ENCODE measurements at places on chromosomes 6 and 20.

DNA sequence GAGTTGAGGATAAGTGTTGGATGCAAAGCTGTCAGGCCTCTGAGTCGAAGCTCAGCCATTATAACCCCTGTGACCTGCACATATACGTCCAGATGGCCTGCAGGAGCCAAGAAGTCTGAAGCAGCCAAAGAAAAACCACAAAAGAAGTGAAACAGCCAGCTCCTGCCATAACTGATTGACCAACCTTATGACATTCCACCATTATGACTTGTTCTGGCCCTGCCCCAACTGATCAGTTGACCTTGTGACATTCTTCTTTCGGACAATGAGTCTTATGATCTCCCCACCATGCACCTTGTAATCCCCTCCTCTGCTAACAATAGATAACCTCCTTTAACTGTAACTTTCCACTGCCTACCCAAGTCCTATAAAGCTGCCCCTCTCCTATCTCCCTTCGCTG lies 133.7 kb upstream of the AGPAT4 start:
- DNase-seq = no peak

DNA sequence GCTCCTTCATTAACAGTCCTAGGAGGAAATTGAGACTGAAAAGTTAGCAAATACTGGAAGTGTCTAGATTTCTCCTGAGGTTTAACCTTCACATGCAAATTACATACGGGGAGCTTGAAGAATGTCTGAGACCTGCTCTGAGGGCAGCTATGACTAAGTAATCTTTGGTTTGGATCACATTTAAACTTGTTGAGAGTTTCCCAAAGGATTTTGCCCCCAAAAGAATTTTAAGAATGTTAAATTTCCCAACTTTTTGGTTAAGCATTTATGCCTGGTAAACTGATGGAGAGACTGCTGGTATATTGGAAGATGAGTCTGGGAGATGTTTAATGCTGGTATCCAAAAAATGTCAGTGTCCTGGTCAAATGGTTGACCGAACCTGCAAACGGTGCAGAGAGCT lies 97.0 kb downstream of the RREB1 start:
- DNase-seq = no peak

- DNase-seq = no peak
These were observed 5.9 kb downstream of the MAP7 start for GRCh38 chr6:136544326-136544725.

DNA sequence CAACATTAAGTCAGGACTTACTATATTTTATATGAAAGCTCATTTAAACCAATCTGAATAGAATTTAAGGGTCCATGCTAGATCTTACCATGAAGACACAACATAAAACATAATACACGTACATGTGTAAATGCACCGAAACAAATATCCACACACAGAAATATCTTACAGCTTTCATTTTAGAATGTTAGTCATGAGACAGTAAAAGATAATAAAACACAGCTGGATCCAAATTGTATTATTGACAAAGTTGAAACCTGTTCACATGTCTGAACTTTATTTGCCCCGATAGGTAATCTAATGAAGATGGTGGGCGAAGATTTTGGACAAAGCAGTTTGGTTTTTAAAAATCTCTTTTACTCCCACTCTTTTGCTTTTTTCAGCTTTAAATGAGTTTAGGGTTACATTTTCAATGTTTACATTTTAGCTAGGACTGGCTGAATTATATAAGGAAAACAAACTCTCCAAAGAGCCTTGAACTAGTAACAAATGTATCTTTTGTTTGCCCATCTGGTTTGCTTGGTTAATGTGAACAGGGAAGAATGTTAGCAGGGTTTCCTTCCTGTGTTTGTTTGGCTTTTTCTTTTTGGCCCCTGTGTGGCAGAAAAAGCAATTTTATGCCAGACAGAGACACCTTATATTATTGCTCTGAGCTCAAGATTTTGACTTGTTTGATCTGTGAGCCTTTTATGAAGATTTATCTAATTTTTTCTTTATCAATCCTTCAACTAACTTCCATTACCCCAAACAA lies 5.1 kb upstream of the TMEM181 start:
- no peak for DNase-seq

- DNase-seq = no peak
These were observed 123.2 kb downstream of the GPX5 start for GRCh38 chr6:28648878-28649375.

GRCh38 chr20:53631909-53632662 lies 38.4 kb upstream of the ZNF217 start:
- DNase-seq = no peak

DNA sequence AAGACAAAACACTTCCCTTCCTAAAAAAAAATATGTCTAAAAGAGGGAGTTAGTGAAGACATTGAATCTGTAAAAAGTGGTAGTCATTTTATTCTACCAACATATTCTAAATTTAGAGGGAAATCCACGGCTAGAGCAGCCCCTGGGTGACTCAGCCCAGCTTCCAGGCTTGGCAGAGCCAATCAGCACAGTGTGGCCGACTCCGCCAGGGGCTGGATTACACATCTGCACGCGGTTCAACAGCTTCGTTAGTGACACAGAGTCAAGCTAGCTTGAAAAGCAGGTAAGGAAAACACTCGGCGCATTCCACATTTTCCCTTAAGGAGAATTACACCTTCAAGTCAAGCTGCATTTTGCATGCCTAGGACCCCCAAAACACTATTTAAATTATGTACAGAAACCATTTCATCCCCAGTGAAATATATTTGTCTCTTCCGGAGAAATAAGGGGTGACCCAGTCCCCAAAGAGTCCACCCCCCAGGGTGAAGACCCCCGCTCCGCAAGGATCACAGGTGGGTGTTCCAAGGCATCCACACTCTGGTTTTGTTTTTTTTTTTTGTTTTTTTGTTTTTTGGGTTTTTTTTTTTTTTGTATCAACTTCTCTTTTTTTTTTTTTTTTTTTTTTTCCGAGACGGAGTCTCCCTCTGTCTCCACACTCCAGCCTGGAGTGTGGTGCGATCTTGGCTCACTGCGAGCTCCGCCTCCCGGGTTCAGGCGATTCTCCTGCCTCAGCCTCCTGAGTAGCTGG lies 58.4 kb upstream of the ARID1B start:
- no peak for DNase-seq

- DNase-seq = no peak
These were observed 773.4 kb downstream of the KIF16B start for GRCh38 chr20:15799871-15800270.

- DNase-seq = no peak
These were observed 338.3 kb upstream of the KCNQ5 start for GRCh38 chr6:72283571-72283970.

DNA sequence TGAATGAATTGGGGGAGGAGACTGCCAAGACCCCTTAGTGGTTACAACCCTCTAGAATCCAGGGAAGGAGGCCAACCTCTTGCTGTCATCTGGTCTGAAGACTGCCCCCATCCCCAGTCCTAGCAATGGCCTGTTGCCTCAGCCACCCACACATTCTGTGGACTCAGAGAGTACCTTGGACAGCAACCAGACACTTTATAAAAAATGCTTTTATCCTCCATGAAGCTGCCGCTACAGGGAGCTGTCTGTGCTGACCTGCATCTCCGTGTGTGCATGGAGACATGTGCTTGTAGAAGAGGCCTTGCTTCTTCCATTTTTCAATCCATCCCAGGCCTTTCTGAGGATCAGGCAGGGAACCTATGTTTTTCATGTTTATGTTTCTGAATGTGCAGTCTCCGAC lies 15.2 kb downstream of the CDH22 start:
- DNase-seq = no peak

GRCh38 chr6:139386404-139386803 lies 12.0 kb upstream of the CITED2 start:
- no peak for DNase-seq

- DNase-seq = no peak
These were observed 4.9 kb upstream of the BEND6 start for GRCh38 chr6:56949925-56950495.

- no peak for DNase-seq
These were observed 514.0 kb upstream of the BTBD3 start for GRCh38 chr20:11403711-11404110.

- DNase-seq = no peak
These were observed 41.6 kb downstream of the PLAGL2 start for GRCh38 chr20:32165836-32166545.

DNA sequence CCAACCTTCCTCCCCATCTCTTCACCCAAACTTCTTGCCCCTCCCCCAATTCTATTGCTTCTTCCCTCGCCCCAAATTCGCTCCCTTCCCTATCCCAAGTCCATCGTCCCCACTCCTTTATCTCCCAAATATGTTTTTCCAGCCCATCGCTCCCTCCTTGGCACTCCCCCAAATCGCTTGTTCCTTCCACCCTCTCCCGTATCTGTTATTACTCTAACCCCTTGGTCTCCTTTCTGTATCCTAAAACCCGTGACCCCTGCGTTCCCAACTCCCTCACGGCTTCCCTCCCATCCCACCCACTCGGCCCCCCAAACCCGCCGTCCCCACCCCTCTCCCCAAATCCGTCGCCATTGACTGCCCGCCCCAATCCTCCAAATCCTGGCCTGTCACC lies 584 bp downstream of the MTCH1 start:
- no peak for DNase-seq

DNA sequence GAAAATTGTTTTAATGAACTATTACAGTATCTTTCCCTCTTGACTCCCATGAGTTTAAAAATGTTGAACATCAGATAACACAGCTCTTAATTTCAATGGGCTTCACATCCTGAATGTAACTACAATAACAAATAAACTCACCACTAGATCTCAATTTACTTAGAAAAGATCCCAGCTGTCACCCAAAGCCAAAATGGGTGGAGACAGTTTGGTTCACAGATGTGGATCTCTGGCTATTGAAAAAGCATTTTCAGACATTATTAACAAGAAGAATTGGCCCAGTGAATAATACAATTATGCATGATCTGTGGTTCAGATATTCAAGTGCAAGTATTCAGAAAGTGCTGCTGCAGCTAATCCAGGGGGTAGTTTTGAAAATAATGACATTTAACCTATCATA lies 184.7 kb upstream of the RALGAPA2 start:
- DNase-seq = no peak

GRCh38 chr6:112235956-112236355 lies 18.4 kb downstream of the LAMA4 start:
- no peak for DNase-seq

DNA sequence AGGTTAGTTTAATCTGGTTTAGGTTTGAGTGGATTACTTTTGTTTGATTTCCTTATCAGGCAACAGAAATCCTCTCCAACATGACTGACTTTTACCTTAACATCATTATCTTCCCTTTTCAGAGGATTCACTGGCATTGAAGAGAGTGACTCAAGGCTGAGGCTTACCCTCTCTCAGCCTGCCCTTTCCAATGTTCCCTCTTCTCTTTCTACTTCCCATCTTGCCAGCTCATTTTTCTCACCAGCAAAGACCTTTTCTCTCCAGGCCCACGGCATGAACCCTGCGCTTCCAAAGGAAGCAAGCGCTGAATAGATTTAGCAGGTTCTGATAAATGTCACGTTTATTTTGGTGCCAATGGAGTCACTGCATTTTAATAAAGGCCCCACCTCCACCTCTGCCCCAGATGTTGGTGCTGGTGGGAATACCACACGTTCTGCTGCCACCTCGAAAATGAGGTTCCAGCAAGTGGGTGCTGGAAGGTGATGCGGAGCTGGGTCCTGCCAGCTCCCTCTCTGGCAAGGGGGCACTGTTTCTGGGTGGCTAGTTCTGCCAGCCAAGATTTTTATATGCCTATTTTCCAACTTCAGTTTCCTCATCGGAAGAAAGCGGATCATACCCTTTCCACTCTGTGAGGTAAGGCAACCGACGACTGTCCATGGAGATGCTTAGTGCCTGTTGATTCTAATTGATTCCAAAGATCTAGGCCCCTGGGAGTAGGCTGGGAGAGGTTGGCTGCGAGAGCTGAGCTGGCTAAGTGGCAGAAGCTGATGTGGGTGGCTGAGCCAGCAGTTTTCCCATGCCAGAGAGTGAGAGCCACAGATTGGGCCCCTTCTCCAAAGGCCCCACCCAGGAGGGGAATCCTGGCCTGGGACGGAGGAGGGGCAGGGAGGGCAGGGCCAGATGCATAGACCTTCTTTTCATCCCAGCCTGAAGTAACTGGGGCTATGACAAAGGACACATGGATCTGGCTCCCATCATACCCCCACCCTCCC lies 87.7 kb upstream of the MAFB start:
- no peak for DNase-seq

DNA sequence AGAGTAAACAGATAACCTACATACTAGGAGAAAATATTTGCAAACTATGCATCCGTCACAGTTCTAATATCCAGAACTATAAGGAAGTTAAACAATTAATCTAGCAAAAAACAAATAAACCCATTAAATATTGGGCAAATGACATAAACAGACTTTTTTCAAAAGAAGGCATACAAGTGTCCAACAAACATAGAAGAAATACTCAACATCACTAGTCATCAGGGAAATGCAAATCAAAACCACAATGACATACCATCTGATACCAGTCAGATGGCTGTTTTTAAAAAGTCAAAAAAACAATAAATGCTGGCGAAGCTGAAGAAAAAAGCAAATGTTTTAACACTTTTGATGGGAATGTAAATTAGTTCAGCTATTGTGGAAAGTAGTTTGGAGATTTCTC lies 1117.7 kb upstream of the MAP3K7 start:
- DNase-seq = no peak

- no peak for DNase-seq
These were observed 109.1 kb downstream of the TOX2 start for GRCh38 chr20:44023515-44024371.

GRCh38 chr6:140559458-140559857 lies 1185.0 kb upstream of the CITED2 start:
- no peak for DNase-seq

- no peak for DNase-seq
These were observed 27.7 kb upstream of the LAMA4 start for GRCh38 chr6:112281821-112282615.

GRCh38 chr6:155340464-155341129 lies 26.3 kb upstream of the TFB1M start:
- no peak for DNase-seq

GRCh38 chr20:2826655-2827054 lies 10.5 kb downstream of the TMEM239 start:
- DNase-seq = no peak

- DNase-seq = no peak
These were observed 40.6 kb downstream of the KCNS1 start for GRCh38 chr20:45060294-45060693.

DNA sequence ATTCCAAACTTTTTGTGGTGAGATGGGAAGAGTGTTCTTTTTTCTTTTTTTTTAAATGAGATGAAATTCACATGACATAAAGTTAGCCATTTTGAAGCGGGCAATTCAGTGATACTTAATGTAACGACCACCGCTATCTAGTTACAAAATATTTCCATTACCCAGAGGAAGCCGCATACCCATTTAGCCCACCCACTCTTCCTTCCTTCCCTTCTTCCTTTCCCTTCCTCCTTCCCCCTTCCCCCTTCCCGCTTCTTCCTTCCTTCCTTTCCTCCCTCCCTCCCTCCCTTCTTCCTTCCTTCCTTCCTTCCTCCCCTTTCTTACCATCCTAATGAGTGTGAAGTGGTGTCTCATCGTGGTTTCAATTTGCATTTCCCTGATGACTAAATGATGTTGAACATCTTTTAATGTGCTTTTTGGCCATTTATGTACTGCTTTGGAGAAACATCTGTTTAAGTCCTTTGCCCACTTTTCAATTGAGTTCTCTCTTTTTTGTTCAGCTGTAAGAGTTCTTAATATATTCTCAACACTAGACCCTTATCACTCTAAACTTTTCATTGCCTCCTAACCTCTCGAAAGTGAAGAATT lies 371.1 kb downstream of the FARS2 start:
- no peak for DNase-seq

Measured in T follicular helper cell (primary cell).